ENCODE measurements at places on chromosomes 1 and 21.

GRCh38 chr1:57072401-57073110 is 106.7 kb upstream of the C8B start:
- DNase-seq = no peak

- DNase-seq = no peak
Measured at GRCh38 chr1:91400133-91400725, 4.4 kb downstream of the HFM1 start.

DNA sequence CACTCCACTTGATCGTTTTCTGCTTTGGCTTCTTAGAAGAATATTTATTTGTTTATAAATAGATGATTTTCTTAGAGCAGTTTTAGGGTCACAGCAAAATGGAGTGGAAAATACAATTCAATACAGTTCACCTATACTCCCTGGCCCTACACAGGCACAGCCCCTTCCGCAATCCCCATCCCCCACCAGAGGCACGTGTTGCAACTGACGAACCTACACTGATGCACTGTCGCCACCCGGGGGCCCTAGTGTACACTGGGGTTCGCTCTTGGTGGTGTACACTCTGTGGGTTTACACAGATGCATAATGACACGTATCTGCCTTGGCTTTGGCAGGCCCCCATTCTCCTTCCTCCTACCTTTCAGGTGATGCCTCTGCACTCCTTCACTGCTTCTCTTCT is 8.0 kb downstream of the ECHDC2 start:
- DNase-seq = no peak

DNA sequence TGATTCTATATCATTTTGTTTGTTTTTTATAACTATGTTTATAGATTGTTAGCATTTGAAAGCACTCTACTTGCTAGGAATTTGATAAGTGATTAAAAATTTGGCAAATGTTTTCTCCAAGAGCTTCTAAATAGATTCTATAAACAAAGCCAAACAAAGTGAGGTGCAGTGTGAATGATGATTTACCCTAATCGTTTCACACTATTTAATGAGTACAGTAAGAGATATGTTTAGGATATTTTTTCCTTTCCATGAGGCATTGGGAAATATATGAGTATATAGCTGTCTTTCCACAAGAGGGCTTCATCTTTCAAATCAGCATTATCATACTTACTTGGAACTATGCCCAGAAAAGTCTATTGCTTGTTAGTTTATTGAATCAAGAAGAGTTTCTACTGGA is 277.0 kb upstream of the BRINP3 start:
- DNase-seq = no peak

GRCh38 chr1:209625791-209626285 is 26.4 kb downstream of the LAMB3 start:
- DNase-seq = no peak

DNA sequence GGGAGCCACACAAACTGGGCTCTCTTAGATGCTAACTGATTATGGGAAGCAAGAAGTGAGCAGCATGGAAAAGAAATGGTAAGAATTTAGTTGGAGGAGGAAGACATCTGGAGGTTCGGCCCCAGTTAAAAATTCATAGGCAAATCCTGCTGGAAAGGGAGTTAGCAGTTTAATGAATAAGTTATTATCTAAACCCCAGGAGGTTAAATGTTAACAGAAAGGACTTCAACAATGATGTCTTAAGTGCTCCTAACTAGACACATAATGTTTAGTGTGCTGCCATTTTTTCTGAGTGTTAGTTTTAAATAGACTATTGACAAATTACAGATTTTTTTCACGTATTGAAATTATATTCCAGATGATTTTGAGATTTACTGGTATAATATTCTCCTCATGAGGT is 1265.3 kb upstream of the ADGRL2 start:
- no peak for DNase-seq

DNA sequence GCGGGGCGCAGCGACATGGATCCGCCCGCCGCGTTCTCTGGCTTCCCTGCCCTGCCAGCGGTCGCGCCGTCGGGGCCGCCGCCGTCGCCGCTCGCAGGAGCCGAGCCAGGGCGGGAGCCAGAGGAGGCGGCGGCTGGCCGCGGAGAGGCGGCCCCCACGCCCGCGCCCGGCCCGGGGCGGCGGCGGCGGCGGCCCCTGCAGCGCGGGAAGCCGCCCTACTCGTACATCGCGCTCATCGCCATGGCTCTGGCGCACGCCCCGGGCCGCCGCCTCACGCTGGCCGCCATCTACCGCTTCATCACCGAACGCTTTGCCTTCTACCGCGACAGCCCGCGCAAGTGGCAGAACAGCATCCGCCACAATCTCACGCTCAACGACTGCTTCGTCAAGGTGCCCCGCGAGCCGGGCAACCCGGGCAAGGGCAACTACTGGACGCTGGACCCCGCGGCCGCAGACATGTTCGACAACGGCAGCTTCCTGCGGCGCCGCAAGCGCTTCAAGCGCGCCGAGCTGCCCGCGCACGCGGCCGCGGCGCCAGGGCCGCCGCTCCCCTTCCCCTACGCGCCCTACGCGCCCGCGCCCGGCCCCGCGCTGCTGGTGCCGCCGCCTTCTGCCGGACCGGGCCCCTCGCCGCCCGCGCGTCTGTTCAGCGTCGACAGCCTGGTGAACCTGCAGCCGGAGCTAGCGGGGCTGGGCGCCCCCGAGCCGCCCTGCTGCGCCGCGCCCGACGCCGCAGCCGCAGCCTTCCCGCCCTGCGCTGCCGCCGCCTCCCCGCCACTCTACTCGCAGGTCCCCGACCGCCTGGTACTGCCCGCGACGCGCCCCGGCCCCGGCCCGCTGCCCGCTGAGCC is 459 bp downstream of the FOXE3 start:
- no peak for DNase-seq

DNA sequence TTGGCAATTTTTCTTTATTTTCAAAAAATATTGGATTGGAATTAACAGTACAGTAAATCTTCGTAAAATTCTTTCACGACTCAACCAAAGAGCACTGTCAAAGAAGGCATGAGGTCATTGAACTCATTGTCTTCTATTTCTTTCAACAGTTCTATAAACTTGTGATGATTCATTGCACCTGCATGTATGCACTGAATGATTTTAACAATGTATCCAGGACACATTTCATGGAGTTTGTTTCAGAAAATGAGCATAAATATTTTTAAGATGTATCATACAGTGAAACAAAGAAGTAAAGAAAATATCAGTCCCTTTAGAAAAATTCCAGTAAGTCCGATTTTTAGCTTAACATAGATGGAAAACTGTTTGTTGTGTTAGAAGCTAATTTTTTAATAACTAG is 33.6 kb upstream of the CD34 start:
- DNase-seq = no peak

GRCh38 chr1:92792340-92792782 is 7.5 kb upstream of the EVI5 start:
- DNase-seq = no peak

GRCh38 chr1:208272311-208272710 is 28.1 kb upstream of the PLXNA2 start:
- DNase-seq = no peak

DNA sequence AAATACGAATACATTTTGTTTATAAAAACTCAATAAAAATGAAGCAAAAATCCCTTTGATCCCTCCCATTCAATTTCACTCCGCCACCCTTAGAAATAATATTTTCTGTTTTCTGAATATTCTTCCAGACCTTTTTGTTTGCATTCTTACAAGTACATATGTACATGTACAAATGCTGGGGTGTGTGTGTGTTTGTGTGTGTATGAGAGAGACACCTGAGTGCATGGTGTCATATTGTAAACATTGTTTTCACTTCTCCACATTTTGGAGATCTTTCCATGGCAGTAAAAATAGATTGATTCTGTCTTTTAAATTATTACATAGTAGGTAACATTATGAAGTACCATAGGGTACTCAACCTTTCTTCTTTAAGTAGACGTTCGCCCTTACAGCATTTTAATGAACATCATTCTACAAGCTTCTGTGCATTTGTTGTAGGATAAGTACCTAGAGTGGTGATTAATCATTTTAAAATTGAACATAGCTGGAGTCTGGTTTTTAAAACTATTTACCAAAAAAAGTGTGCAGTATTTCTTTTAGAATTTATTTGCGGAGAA is 1.3 kb upstream of the MPC2 start:
- no peak for DNase-seq

DNA sequence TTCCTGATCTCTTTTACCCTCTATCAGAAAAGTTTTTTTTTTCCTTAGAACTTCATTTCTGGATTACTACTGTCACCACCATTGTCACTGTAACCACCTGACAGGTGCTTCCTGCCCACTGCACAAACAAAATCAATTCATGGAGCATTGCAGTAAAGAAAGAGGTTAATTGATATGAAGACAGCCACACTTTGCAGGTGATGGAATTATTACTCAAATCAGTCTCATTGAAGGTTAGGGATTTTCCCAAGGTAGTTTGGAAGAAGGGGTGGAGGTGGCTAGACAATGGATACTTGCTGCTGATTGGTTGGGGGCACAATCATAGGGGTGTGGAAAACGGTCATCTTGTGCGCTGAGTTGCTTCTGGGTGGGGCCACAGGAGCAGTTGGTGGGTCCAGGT is 230.8 kb upstream of the CACYBP start:
- DNase-seq = no peak

- DNase-seq = no peak
Measured at GRCh38 chr1:116889380-116889779, 20.3 kb upstream of the PTGFRN start.

DNA sequence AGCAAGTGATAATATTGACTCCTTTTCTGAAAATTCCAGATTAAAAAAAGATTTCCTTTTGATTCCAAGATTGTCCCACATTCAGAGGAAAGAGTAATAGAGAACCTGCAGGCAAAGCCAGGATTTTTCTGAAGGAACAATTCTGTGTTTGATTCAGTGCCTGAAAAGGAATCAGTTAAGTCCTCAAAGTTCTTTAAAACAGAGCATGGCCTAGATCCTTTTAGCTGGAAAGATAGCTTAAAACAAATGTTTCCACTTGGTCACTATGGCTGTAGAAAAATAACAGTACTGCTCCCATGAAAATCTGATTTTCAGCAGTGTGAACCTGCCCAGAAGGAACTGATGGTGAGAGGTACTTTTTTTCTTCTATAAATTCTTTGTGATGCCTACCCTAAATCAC is 41.8 kb downstream of the HS2ST1 start:
- no peak for DNase-seq

- no peak for DNase-seq
Measured at GRCh38 chr1:211825980-211826379, 4.6 kb downstream of the LPGAT1 start.

DNA sequence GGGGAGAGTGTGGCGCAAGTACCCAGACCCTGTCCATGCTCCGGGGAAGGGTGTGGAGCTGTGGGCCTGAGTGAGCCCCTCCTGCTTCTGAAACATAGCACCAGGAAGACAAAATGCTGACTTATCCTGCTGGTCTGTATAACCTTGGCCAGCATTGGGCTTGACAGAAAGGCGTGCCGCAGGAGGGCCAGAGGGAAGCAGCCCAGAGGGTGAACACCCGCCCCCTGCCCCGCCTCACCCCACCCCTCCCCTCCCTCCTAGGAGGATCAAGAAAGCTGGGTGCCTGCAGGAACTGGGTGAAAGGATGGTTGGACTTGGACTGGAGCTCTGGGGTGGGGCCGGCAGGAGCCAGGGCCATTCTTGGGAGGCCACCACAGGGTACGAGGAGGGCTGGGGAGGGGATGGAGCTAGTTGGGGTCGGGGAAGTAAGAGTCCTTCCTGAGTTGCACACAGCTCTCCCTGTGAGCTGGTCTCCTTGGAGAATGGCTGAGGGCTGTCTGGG is 27.1 kb downstream of the PTPRF start:
- DNase-seq = no peak

- DNase-seq = no peak
Measured at GRCh38 chr1:23854568-23854967, 13.5 kb downstream of the FUCA1 start.

GRCh38 chr1:184222652-184223052 is 164.2 kb upstream of the C1orf21 start:
- peak; percentile 32 for DNase-seq

DNA sequence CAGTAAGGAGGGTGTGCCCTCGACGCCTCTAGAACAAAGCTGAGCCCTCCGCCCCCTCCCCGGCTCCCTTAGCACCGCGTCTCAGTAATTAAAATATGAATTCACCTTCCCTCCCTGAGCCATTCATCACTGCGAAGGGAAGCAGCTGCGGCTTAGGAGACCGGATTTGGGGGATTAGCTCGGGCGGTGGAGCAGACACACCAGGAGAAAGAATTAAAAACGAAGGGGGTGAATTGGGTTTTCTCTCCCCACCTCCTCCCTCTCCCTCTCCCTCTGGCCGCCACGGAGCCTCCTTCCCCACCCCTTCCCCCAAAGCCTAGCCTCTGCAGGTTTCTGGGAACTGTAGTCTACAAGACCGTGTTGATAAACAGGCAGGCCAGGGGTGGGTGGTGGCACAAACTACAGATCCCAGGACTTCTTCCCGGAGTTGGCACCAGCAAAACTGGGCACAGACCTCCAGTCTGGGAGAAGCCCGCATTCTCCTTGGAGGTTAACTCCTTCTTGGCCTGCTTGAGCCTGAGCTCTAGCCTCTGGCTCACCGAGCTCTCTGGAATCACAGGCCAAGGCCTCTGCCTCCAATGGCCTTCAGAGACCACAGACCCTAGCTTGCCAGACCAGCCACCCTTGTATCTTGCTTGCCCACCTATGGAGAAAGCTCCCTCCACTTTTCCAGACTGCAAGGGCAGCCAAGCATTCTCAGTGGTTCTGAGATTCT is 10.8 kb downstream of the BLACAT1 start:
- DNase-seq = no peak

DNA sequence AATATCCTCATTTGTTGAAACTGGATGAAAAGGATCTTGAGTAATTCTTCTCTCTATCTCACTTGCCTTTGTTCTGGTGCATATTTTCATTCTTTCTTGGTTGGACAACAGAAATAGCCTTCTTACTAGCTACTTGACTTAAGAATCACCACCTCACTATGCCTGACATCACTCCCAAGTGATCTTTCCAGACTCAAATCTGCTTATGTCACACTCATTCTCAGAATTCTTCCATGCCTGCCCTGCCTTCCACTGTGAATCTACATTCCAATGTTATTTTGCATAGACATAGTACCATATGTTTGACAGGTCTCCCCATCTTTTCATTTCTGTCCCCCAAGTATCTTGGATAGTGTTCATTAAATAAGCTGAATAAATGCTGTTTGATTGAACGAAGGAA is 78.5 kb upstream of the DPYD start:
- no peak for DNase-seq

Measured in CD8-positive, alpha-beta T cell (primary cell).